ENCODE measurements at places on chromosomes 1 and 21.
A peak's percentile ranks its signal among the peaks of the same experiment; 100 is the strongest.

GRCh38 chr1:209086486-209087192, 496.9 kb upstream of the CAMK1G start:
- no peak for DNase-seq

GRCh38 chr21:44299085-44299457, 782 bp upstream of the PFKL start:
- no peak for DNase-seq

DNA sequence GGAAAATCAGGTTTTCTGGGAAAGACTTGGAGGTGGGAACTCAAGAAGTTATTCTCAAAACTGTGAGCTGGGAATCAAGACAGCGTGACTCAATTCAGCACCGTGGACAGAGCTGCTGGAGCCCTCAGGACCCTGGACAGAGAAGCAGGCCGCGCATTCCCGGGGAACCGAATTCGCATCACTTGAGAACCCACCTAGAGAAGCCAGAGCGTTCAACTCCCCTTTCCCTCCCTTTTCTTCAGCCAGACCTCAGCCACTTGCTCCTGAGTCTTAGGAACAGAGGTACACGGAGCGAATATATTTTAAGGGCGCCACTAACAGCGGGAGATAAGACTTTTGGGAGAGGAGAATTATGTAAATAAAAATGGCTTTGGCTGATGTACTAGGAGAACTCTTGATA, 2.0 kb upstream of the LIN28A start:
- peak; percentile 71 for DNase-seq

- DNase-seq = no peak
These were observed 2005.7 kb downstream of the MRPL39 start for GRCh38 chr21:23601549-23601948.

DNA sequence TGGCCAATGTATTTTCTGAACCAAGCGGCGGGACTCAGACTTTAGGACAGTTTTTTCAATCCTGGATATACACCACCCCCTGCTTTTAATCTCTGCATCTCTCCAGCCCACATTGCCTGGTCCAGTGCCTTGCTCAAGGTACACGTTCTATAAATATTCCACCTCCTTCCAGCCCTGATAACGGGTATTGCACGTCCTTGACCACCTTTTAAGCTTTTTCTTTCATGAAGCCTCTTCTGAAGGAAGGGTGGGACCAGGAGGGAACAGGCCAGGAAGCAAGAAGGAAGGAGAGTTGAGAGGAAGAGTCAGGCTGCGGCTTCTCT, 3.4 kb downstream of the S100A16 start:
- DNase-seq = no peak

DNA sequence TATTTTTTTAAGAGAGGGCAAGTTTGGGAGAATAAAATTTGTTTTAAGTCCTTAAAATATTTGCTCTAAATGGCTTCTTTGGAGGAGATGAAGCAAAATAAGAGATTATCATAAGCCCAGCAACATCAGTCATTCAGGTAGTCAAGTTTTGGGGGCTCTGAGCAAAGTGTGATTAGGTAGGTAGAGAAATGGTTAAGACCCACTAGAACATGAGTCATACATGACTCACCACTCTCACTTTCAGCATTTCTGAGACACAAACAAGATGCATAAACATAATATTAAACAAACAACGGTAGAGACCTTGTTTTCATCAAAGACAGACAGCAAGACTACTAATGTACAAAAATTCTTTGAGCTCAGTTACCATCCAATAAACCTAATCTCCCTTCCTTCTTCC, 272.2 kb downstream of the LMO4 start:
- DNase-seq = no peak
